ENCODE measurements at places on chromosomes 3 and 15.

DNA sequence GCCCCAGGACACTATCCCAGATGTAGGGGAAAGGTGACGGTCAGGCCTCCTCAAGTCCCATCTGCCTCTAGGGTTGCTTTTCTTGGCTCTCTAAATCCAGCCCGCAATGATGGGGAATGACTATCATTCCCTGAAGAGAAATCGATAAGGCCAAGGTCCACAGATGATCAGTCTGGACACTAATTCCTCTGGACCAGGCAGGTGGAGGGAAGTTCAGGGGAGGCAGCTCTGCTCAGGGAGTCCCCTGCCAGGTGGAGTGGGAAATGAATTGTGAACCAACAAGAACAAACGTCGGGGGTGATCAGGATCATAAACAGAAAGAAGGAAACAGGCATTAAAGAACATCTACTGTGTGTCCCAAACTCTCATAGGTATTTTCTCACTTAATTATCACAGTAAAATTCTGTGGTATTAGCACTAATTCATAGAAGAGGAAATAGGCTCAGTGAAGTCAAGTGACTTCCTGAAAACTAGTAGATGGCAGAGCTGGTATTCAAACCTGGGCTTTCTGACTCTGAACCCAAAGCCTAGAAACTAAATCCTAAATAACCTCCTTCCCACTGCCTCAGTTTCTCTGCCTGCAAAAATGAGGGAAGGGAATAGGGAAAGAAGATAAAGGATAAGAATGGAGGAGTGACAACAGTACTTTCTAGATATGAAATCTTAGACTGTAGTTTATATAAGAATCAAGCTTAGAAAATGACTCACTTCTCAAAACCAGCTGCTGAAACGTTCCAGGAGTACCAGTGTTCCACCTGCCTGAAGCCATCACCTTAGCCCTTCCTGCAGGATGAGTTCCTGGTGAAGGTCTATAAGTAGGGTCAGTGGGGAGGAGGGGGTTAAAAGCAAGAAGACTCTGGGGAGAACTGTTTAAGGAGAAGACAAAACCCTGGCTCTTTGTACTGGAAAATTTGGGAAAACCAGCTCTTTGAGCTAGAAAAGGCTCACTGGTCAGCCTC is 7.5 kb downstream of the BMF start:
- no peak for DNase-seq

DNA sequence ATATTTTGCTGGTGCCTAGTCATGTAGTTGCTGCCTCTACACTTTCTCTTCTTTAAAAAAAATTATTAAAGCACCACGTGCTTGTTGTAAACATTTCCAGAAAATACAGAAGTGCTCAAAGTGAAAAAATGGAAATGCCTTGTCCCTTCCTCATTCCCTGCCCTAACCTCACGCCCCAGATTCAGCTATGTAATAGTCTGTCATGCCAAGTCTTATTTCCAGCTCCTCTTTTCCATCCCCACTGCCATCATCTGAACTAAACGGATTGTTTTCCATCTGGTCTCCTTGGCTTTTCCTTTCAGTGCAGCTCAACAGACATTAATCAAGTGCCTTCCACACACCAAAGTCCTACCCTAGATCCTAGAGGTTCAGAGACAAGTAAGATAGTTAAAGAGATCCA is 15.5 kb downstream of the ZNF774 start:
- DNase-seq, result peak; percentile 45

DNA sequence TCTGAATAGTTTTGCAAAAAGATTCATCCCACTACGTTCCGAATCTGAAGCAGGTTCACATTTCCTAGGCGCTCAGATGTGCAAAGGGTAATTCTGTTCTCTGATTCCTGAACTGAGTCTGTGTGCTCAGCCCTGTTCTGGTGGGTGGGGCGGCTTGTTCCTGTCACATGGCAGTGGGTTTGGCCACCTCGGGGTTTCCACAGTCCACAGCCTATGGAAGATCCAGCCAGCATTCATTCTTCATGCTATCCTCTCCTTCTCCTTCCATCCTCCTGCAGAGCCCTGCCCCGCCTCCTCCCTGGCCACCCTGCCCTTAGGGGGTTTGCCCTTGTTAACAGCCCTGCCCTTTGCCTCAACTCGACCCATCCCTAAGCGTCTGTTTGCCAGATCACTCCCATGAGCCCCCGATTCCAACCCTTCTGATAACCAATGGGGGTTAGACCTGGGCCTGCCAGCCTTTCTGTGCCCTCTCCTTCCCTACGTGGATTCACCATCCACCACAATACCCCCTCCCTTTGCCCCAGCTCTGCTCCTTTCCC is 31.0 kb downstream of the PRR20G start:
- no peak for DNase-seq

- DNase-seq, result no peak
These were observed 255.1 kb upstream of the CMC1 start for GRCh38 chr3:27986234-27986879.

- no peak for DNase-seq
These were observed 16.7 kb upstream of the DENND6A start for GRCh38 chr3:57709559-57709958.
